ENCODE measurements at places on chromosomes 6 and 20.
A peak's percentile ranks its signal among the peaks of the same experiment; 100 is the strongest.

- DNase-seq: no peak
Observed at GRCh38 chr6:79082304-79082703, 4.2 kb upstream of the PHIP start.

DNA sequence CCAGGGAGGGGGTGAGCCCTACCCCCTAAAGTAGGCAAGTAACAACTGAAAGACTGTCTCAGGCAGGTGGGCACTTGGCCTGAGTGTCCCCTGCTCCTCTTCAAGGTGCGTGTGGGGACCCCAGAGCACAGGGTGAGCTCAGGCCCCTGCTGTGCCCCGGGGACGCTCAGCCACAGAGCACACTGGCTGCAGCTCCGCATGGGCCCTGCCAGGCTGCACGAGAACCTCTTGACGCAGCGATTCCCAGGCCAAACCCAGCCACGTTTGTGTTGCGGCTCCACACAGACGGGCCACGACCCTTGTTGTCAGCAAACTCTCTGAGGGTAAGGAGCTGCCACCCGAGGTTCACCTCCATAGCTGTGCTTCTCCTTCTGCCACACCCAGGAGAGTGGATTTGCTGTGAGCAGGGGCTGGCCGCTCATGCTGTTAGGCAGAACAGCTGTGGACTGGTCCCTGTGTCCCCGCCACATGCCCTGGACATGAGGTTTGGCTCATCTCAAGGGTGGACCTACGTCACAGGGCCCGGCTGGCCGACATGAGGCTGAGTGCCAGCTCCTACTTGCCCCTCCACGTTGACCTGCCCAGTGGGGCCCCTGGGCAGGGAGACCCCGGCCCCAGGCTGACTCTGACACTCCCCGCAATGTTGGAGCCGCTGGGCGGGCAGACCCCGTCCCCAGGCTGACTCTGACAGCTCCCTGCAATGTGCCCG, 29.7 kb upstream of the GATA5 start:
- no peak for DNase-seq

GRCh38 chr20:8834851-8835250, 234.0 kb upstream of the PLCB4 start:
- no peak for DNase-seq

DNA sequence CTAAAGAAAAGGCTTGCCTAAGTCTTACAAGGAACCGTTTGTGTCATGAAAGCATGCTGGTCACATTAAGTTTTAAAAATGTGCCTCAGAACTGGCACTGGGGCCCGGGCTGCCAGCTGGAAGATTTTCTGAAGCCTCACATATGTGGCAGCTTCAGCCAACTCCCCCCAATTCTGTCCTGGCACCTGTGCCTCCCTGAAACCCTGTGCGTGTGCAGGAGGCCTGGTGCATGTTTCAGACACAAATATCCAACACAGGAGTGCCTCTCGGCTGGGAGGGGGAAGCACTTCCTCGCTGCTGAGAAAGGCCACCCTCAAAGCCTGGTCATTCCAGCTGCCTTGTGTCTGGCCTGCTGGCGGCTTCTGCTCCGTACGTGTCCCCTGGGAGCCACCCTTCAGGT, 188.5 kb upstream of the SNX9 start:
- DNase-seq: no peak

GRCh38 chr6:98775205-98775604, 59.2 kb upstream of the POU3F2 start:
- no peak for DNase-seq

GRCh38 chr6:84764332-84765049, at the start of gene TBX18:
TSS of gene TBX18 (minus strand) at chr6:84764598. CDS start at chr6:84764181, 417 bp downstream.
- no peak for DNase-seq

- no peak for DNase-seq
Observed at GRCh38 chr6:113921299-113921904, 49.5 kb downstream of the HDAC2 start.

GRCh38 chr6:119444642-119445557, 95.3 kb upstream of the MAN1A1 start:
- DNase-seq: no peak

DNA sequence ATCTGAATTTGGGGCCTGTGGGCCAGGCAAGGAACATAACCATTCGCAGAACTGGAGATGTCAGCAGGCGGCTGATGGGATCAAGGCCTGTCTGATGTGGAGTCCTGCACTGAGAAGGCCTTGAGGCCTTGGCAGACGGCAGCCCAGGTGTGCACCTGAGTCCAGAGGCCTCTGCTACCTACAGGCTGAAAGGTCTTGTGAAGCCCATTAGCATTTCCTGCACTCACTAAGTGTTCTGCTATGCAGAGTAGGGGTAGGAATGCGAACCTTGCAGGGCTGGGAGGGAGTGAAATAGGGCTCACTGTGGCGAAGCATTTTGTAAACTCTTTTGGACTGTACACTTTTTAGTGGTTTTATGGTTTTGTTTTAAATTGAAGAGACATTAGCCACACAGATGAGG, 48.3 kb upstream of the RNF24 start:
- DNase-seq: no peak

DNA sequence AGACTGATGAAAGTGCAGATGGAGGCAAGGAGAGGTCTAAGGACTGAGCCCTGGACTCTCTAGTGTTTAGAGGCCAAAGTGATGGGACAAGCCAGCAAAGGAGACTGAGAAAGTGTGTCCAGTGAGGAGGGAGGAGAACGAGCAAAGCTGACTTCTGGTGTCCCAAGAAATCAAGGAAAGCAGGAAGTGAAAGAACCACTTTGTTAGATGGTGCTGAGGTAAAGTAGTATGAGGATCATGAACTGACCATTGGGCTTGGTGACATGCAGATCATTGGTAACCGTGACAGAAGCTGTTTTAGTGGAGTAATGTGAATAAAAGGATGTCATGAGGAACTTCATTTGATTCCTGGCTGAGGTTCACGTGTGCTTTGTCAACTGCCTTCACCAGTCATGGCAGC, 108.4 kb downstream of the SLX4IP start:
- DNase-seq: no peak

GRCh38 chr6:1554476-1555310, 55.0 kb upstream of the FOXC1 start:
- peak; percentile 47 for DNase-seq

GRCh38 chr6:97081010-97081590, 156.6 kb downstream of the KLHL32 start:
- no peak for DNase-seq

- DNase-seq: no peak
Observed at GRCh38 chr6:137749696-137750211, 117.3 kb upstream of the TNFAIP3 start.

- no peak for DNase-seq
Observed at GRCh38 chr20:37845241-37845681, 57.7 kb upstream of the VSTM2L start.

DNA sequence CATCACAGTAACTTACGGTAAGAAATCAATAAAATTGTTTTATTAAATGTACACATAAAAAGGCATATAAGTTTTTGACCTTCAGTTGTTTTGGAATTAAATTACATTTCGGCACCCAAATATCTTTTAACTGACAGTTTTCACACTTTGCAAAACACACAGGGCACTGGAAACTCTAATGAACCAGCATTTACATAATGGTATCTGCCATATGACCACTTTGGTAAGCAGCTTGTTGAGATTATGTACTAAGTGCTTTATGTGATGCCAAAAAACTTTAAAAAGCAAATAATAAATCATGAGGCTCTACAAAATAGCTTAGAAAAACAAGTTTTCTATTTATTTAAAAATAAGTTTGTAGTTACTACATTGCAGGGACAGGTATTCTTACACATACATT, 68.2 kb downstream of the IRAK1BP1 start:
- DNase-seq: no peak

GRCh38 chr6:168803874-168804273, 362.9 kb downstream of the SMOC2 start:
- DNase-seq: no peak

DNA sequence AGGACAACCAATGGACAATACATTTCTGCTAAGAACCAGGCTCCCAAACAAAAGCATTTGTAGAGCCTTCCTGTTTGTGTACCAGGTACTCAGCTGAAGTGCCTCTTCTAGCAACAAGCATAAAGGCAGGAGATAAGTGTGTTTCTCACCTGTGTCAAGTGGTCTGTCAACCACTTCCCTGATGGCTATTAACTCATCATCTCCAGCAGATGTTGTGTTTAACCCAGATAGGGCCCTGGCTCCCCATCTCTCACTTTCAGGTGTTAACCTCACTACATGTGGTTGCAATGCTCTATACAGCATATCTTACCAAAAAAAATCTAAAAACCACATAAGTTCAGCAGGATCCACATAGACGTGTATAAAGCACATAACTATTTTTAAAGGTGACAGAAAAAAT, 9.6 kb upstream of the IL17A start:
- no peak for DNase-seq

DNA sequence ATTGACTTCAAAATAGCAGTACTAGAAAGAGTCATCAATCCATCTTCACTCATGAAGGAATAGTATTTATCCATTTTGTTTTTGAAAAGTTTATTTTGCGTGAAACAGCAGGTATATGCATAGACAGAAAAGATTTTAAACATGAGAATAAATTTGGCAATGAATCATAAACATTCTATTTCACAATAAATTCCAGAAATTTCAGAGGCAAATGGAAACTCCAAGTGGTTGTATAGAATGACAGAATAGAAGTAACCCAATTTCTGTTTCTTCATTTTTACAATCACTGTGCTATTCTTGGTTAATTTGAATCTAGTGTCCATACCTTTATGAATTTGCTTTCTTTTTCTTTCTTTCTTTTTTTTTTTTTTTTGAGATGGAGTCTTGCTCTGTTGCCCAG, 173.0 kb upstream of the ECI2 start:
- no peak for DNase-seq

GRCh38 chr20:8144282-8145245, 12.5 kb downstream of the PLCB1 start:
- DNase-seq: no peak

- DNase-seq: no peak
Observed at GRCh38 chr20:47253872-47254271, 102.6 kb downstream of the ZMYND8 start.

- DNase-seq: no peak
Observed at GRCh38 chr6:94099072-94099471, 679.7 kb upstream of the EPHA7 start.

- no peak for DNase-seq
Observed at GRCh38 chr6:3664625-3665041, 86.9 kb downstream of the PXDC1 start.

DNA sequence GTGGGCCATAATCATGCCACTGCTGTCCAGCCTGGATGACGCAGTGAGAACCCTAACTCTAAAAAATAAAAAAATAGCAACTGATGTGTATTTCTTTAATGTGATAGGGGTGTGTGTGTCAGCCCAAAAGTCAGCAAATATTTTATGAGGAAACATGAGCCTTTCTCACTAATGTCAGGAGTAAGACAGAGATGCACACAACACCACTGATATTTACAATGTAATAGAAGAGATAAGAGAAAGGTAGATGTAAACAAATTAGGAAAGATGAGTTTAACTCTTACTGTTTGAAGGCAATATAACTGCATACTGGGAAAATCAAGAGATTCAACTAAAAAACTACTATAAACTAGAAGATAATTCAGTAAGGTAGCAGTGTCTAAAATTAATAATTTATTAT, 100.0 kb upstream of the BEND3 start:
- no peak for DNase-seq

DNA sequence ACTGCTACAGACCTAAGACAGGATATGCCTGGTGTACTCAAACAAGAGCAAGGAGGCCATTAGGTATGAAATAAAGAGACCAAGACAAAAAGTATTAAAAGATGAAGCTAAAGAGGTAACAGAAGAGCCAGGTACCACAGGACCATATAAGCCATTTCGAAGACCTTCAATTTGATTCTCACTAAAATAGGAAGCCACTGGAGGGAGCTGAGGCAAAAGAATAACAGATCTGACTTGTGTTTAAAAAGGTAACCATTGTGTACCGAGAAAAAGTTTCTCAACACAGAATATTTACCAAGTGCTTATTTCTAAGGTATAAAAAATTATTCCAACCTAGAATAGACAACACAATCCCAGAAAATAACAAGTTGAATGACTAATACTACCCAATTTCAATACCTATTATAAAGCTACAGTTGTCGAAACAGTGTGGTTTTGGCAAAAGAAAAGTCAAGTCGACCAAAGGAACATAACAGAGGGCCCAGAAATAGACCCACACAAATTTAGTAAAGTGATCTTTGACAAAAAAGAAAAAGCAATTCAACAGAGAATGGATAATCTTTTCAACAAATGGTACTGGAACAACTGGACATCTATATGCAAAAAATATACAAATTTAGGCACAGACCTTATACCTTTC, 125.3 kb upstream of the DST start:
- DNase-seq: no peak

- no peak for DNase-seq
Observed at GRCh38 chr6:12844284-12845223, 128.0 kb downstream of the PHACTR1 start.

GRCh38 chr20:37407573-37408002, 61.6 kb downstream of the SRC start:
- no peak for DNase-seq

DNA sequence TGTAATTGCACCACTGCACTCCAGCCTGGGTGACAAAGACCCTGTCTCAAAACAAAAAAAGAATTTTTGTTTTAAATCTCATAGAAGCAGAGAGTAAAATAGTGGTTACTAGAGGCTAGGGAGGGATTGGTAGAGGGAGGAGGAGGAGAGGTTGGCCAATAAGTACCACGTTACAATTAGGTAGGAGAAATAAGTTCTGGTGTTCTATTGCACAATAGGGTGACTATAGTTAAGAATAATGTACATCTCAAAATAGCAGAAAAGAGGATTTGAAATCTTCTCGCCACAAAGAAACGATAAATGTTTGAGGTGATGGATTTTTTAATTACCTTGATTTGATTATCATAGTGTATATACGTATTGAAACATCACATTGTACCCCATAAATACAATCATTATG, 27.1 kb upstream of the TOP1 start:
- no peak for DNase-seq

GRCh38 chr20:5080384-5080877, 39.3 kb downstream of the PCNA start:
- no peak for DNase-seq

DNA sequence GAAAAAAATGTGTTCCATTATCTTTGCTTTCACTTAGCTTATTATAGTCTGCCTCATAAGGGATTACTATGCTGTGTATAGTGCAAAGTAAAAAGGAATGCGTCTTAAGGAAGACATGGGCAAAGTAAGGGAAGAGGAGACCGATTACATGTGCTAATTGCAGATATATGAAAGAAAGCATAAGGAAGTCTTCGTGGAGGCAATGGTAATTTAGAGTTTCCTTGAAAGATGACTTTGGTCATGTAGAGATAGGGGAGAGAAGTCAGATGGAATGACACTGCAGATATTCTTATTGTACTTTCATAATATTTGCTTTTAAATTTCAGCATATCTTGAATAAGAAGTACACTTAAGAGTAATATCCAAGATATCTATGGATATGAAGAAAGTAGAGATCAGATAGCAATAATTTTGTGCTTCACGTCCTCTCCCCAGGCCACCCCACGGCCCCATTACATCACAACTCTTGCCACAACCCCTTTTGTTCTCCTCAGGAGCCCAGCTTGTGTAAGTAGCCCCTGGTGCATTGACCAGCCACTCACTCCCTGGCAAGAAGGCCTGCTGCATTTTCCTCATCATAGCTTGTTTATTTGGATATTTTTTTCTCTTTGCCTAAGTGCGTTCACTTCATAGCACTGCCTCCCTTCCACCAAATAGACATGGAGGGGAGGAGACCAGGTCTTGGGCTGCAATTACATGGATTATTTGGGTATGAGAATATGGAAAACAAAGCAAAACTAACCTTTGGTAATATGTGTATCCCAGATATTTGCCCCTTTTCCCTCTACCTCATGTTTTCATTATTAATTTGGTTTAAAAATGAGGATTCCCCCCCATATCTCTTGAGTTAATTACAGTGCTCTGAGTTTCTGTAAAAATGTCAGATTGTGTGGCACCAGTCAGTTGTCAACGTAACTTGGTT, 30.7 kb upstream of the COL10A1 start:
- DNase-seq: no peak

GRCh38 chr6:37077191-37077904, 71.9 kb downstream of the FGD2 start:
- DNase-seq: no peak

Data from activated T-helper 1 cell treated with Interleukin-2 at 50 U/mL for 16 hours (primary cell).